Fibroblast of skin of back (primary cell): ENCODE measurements at places on chromosomes 3 and 15.

DNA sequence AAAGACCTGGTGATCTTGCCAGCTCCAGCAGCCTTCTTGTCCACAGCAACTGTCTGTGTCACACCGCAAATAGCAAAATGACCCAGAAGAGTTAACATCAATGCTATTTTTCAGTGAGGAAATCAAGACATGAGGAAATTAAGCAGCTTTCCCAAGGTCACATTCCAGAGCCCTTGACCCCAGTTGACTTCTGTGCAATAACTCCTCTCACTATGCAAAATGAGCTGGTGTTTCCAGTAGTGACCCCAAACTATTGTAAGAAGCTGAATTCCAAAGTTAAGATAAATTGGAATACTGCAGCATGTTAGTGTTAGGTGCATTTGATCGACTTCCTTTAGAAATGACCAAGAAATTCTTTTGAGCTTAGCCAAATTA, 172.8 kb upstream of the SNTN start:
- DNase-seq, result no peak

DNA sequence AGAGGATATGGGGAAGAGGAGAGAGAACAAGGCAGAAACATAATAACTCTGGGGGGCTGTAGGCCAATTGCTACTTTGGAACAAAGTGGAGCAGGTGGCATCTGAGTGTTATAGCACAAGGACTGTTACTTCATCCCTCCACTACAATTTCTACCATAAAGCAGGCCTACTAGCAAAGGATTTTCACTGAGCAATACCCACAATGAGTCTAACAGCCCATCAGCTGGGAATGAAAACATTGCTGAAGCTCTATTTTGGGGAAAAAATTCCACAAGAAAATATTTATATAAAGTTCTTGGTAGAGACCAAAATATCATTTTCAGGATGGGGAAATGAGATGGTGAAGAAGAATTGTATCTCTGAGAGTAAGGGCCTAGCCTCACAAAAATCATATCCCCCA, 3.6 kb upstream of the SHC4 start:
- peak; percentile 71 for DNase-seq

GRCh38 chr3:47855461-47856383, 52.8 kb downstream of the DHX30 start:
- DNase-seq, result no peak

DNA sequence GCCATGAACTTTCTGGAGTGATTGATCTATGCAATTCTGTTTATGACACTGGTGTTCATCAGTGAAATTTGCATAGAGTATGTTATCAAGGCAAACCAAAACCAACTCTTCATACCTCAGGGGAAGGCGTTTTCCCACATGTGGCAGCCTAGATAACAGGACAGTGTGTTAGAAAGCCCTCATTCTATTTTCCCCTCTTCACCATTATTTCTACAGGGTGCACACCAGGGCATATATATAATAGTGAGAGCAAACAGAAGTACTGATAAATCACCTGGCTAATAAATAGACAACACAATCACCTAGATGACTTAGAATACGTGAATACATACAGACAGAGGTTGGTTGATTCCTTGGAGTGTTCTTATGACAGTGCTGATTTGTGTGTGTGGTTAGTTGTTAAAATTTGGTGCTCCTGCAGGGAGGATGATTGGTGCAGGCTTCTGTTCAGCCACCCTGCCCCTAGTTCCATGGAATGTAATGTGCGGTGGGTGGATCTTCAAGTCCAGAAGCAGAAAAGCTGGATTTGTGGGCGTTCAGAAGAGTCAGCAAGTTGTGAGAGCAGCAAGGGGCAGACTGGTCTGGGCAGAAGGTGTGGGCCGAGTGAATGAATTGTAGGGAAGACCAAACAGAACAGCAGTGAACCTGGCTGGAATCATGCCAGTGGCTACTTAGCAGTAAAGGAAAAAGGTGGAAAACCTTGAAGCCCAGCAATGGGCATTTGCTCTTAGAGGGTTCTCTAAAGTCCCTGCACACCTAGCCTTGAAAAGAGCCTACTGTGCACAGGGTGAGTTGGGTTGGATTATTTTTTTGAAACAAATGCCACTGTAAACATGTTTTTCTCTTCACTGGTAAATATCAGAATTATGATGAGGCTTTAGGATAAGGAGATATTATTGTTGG, 11.7 kb upstream of the RARRES1 start:
- DNase-seq, result no peak

DNA sequence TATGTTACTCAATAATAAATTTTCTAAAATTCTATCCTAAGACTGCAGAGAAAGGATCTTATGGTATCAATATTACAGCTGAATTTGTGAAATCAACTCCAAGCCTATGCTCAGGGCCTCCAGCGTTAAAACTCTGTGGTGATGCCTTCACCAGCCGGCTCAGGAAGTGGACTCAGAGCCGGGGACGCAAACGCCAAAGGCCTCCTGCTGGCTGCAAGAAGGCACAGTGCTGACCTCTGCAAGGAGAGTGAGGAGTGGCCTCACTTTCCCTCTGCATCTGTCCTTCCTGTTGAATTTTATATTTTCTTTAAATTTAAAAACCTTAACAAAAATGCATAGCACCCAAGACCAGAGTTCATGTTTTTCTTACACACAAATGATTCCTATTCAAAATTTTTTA, 48.5 kb downstream of the HERC2 start:
- peak; percentile 8 for DNase-seq

DNA sequence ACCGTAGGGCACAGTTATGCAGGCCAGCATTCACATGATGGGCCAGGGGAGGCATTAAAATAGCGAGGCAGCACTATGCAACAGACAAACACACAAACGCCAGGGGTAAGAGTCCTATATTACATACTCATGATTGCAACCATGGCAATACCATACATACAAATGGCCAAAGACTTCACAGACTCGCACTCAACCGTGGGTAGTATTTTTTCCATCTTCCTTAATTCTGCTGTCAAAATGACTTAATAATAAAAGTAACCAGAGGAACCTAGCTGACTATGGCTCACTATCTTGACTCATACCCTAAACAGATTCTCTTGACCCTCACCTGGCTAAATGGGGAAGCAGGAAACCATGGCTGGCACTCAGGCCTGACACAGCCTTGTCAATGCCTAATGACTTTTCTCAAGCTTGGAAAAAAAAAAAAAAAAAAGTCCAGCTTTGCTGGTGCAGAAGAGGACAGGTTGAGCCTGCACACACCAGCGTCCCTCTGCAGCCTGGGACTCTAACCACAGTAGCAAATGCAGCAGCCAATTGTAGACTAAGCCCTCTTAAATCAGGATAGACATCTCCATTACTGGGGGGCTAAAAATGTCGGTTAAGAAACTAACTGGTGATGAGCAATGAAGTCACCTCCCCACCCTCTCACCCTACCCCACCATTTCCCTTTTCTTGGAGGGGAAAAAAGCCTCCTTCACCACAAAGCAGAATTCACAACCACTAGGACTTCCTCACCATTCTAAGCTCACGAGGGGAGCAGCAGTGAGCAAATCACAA, 23.1 kb downstream of the CCDC12 start:
- DNase-seq, result no peak
